ENCODE measurements at places on chromosomes 2 and 18.
A peak's percentile ranks its signal among the peaks of the same experiment; 100 is the strongest.

DNA sequence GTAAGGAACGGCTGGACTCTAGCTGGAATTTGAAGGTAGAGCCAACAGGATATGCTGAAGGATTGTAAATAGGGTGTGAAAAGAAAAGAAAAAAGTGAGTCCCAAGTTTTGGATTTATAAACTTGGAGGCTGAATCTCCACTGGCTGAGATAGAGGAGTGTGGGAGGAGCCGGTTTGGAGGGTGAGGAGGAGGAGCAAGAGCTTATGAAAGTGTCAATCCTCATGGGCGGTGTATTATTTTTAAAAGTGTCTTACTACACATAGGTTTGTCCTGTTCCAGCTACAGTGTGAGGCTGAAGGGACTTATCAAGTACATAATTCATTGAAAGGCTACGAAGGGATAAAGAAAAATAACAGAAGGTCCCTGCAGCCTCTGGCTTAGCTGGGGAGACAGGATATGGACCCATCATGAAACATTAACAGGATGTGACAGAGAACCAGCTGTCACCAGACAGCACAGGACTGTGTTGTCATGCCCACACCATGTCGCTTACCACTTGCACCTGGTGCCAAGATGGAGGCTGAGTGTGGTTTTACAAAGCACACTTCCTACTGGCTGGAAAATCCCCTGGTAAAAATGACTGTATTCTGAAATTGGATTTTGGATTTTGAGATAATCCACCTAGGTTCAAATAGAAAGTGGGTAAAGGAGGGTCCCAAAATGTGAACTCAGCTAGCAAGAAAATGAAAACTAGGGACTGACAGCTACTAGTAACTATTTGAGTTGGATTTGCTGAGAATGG is 2.5 kb upstream of the MREG start:
- DNase-seq = no peak

GRCh38 chr2:3192920-3193319 is 184.7 kb downstream of the EIPR1 start:
- DNase-seq = no peak

- no peak for DNase-seq
These were observed 20.2 kb downstream of the CACNB4 start for GRCh38 chr2:152078662-152079061.

- no peak for DNase-seq
These were observed 64.1 kb downstream of the SOX11 start for GRCh38 chr2:5756272-5756671.

GRCh38 chr18:13570856-13571495 is 155.4 kb downstream of the FAM210A start:
- DNase-seq = peak; percentile 60

DNA sequence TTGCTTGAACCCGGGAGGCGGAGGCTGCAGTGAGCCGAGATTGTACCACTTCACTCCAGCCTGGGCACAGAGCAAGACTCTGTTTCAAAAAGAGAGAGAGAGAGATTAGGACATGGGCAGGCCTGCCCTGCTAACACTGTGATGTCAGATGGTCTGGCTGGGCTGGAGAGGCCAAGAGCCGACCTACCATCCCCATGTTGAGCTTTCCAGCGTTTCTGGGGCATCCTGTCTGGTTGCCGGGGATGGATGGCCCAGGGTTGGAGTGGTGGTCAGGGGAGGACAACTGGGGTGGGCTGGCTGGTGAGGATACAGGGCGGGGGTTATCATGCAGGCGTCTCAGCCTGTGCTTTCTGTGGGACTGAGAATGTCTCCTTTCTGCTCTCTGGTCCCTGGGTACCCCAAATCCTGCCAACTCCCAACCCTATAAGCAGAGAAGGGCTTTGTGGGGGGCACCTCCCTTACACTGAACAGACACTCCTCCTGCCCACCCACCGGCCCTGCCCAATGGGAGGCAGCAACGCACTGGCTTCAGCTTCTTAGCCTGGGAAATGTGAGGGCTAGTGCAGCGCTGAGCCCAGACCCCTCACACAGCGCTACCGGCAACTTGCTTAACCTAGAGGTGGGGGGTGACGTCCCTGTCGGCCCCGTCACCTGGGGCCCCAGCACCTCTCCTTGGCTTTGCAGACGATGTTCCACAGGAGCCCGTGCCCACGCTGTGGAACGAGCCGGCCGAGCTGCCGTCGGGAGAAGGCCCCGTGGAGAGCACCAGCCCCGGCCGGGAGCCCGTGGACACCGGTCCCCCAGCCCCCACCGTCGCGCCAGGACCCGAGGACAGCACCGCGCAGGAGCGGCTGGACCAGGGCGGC is 5.4 kb downstream of the SNORC start:
- peak; percentile 61 for DNase-seq

DNA sequence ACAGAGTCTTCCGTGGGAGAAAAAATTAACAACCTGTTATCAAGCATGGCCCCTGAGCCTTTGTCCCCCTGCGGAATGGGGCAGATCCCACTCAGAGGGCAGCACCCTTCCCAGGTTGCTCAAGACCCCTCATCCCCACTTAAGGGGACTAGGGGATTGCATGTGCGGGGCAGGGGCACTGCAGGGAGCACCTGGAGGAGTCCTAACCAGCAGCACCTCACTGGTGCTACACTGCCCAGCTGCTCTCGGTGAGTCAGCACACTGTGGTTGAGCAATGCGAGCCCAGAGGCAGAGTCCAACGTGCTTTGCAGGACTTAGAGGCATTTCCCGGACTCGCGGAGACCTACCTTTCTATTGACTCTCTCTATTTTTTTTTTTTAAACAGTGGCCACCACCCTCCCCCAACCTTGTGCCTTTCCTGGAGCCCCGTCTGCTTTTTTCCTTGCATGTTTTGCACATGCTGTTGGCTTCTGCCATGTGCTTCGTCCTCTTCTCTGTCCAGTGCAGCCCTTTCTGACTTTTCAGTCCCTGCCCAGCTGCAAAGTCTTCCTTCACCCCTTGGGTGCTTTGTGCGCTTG is 74.0 kb downstream of the IL1R2 start:
- DNase-seq = no peak

DNA sequence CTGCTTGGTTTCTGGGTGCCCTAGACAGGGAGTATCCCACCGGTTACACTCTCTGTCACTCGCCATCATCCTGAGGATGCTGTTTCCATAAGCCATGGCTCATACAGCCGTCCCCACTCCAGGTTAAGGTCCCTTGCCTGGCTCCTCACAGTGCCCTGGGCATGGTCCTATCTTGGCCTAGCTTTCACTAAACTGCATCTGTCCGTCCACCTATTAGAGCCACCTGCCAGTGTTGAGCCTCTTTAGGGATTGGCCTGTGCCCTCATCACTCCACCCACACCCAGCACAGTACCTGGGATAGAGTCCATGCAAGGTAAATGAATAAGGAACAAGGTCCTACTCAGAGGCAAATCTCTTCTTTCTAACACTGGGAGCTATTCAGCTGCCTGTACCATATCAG is 320.1 kb downstream of the GBX2 start:
- no peak for DNase-seq

- no peak for DNase-seq
These were observed 148.4 kb upstream of the PXDN start for GRCh38 chr2:1892529-1893250.

- no peak for DNase-seq
These were observed 780.0 kb downstream of the CNTNAP5 start for GRCh38 chr2:124805060-124805459.

GRCh38 chr2:20474757-20475566 is 28.1 kb downstream of the RHOB start:
- no peak for DNase-seq

- DNase-seq = no peak
These were observed 133.1 kb upstream of the CCDC195 start for GRCh38 chr2:224849264-224849663.

DNA sequence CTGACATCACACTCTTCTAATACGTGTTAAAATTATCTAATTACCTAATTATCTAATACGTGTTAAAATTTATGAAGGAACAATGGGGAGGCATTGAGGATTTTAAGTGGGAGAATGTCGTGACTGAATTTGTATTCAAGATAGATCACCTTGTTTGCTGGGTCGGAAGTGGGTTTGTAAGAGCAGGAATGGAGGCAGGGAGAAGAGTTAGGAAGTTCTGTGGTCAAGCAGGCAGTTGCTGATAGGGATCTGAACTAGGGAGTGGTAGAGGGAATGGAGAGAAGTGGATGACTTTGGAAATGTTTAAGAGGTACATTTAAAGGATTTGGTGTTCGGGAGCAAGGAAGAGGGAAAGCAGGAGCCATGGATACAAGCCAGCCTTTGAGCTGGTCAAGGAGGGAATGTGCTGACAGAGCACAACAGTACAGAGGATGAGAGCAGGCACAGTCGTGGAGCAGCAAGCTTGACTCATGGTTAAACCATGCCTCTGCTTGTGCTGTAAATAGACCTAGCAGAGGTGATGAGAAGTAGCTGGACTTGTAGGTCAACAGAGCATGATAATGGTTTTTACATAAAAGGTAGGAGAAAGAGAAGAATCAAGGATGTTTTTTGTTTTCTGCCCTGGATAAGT is 16.2 kb downstream of the IL18RAP start:
- no peak for DNase-seq

DNA sequence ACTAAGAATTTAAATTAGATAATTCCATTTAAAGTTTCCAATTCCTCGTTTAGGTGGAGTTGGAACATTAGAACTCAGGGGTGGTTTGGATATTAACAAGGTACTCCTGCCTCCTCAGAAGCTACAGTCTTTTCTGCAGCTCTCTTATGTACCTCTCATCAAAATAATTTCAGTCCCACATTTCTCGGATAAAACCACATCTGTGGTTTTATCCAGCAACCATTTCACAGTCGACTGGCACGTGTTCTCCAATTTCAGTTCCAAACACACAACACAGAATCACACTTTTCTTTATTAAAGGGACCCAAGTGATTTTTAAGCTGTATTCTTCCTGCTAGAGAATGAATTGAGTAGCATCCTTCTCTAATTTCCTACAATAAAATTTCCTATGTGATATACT is 22.7 kb upstream of the NFU1 start:
- no peak for DNase-seq

- no peak for DNase-seq
These were observed 105.8 kb downstream of the RIT2 start for GRCh38 chr18:43009674-43010073.

DNA sequence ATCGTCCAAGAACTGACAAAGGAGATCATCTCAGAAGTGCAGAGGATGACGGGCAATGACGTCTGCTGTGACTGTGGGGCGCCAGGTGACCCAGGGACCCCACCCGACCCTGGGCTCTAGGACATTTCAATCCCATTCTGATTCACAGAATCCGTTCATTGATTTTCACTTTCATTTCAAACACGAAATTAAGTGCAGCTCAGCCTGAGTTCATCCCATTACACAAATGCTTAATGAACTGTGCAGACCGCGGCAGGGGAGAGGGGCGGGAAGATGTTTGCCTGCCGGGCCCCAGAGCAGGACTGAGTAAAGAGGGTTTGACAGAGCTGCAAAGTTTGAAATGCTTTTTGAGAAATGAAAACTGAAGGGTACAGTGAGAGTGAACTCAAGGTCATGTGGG is 67.1 kb downstream of the ITGB1BP1 start:
- no peak for DNase-seq

- no peak for DNase-seq
These were observed 123.9 kb downstream of the MGAT5 start for GRCh38 chr2:134377730-134378129.

DNA sequence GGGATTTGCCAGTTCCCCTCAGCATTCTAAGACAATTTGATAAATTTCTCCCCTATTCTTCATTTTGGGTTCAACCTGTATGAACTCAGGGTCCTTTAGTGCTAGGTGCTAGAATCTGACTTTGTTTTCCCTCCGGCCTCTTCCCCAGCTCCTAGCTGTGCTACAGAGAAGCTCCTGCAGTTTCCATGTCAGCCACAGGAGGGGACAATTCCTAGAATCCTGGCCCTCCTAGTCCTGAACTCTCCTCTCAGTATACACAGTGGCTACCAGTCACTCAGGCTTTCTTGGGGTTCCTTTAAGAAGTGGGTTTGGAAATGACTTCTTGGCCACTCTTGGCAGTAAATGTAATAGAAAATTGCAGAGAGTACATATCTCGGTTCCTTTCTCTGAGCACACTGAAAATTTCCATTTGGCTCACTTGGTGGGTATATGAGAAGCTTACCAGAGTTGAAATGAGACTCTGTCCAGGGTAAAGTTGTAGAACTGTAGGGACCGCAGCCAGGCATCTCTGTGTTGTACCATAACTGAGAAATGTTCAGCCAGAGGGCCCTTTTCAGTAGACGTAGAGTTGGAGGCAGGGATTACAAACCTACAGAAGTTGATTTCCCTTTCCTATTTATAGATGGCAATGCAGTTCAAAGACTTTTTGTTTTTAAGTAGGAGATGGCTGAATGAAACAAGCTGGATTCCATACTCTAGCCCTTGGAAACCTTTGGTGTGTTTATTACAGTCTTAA is 5.0 kb upstream of the CHST10 start:
- no peak for DNase-seq

DNA sequence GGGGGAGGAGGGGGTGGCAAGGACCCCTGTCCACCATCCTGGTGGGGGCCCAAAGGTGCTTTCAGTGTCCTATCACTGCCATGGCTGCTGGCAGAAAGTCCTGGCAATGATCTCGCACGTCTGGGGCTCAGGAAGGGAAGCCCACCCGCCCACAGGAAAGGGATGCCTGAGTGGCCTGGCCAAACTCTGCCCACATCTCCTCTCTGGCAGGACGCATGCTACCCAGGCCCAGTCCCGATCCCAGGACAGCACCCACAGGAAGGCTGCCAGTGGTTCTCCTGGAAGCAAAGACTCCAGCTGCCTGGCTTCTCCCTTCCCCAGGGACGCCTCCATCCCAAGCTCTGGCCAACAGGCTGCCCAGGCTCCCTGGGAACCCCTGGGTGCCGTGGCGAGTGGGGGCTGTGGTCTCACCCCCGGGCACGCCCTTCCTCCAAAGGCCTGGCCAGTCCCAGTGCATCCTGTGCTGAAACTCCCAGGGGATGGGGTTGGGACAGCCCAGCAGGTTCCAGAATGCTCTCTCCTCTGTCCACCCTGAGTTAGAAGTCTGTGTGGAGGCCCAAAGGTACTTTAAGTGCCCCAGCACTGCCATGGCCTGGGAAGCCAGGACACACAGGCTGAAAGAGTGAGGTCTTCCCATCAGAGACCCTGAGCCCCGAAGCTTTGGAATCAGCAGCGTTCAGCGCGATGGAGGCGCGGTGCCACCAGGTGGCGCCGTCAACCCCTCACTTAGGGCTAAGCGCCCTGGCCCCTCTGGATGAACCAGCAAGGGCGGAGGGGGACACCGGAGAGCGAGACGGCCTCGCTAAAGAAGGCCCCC is 29.8 kb upstream of the TAF1B start:
- peak; percentile 92 for DNase-seq

DNA sequence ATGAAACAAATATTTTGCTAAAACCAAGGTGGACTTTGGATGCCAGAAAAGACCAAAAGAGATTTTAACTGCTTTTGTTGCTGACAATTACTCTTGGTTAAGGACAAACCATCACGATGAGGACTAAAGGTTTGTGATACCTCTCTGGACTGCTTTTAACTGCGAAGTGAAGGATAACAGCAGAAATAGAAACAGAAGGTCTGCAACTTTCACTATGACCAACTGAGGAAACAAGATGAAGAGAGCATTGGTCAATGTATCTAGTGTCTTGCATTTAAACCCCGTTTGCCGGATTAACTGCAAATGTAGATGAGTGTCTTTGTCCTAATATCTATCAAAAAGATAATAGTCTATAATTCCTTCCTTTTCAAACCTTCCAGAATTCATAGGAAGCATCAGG is 541.7 kb downstream of the ERBB4 start:
- DNase-seq = no peak
